Panc1 (cell line): ENCODE measurements at places on chromosomes 7 and 10. TPM values are rescaled to one million over a fixed set of nuclear protein-coding genes. Genes with fewer than 3 reads are reported as not detected.

CPSF4 gene
- total RNA-seq, result 57.0 TPM

CHST15 gene
- total RNA-seq, result 33.2 TPM

AS3MT gene
- total RNA-seq, result 4.0 TPM

NAPEPLD gene
- total RNA-seq, result 19.2 TPM

CYP3A4 gene
- total RNA-seq, result 0.15 TPM

DNA sequence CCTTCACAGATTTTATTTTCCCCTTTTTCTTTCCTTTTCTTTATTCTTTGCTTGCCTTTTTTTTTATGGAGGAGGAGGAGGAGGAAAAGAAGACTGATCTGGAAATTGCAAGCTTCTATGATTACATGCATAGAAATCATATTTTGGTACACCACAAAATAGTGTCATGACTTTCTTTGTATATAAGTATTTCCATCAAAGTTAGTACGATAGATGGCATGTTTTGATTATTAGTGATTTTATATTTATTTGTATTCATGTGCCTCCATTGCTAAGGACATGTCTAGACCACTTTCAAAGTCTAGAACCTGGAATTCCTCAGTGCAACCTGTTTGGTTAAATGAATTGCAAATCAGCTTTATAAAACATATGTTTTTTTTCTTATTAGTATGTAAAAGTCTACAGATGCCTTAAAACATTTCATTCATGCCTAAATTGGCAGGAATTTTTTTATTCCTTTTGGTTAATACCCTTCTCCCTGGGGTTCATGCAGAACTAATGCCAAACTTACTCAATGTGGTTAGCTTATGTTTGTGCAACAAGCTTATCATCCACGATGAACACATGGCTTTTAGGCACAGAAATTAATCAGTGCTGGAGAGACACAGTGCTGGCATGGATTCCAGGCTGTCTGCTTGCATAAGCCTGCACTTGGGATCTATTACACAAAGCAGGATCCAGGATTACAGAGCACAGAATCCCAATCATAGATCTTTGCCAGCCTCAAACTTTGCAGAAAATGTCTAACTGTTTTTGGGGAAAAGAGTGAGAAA, 213.1 kb downstream of the CHRM2 start:
- no peak for DNase-seq

DNA sequence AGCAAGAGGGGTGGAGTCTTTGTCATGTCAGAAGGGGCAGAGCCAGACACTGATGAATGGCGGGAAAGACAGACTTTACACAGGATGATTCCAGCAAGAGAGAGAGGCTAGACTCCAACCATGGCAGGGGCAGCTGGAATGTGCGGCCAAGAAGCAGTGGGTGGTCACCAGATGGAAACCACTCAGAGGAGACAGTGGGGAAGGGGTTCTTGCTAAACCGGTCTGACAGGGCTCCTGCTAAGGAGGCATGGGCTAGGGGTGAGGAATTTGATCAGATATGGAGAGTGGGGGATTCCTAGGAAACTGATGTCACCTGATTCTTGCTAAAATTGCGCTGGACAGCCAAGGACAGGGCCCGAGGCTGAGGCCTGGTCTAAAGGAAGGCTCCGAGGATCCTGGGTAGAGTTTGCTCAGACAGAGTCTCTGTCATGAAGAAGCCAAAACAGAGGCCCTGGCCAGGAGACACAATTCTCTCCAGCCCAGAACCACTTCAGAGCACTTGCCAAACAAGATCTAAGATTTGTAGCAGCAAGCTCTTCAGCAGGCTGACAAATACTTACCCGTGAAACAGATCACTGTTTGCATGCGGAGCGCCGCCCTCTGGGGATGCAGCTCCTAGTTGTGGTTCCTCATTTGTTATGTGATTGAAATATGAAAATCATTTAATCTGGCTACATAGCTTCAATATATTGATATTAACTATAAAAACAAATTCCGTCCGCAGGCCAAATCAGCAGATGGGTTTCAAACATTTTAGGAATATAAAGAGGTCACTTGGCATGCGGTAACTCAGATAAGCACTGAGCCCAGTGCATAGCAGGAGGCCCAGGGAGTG, 377.0 kb downstream of the TCERG1L start:
- DNase-seq, result no peak

DNA sequence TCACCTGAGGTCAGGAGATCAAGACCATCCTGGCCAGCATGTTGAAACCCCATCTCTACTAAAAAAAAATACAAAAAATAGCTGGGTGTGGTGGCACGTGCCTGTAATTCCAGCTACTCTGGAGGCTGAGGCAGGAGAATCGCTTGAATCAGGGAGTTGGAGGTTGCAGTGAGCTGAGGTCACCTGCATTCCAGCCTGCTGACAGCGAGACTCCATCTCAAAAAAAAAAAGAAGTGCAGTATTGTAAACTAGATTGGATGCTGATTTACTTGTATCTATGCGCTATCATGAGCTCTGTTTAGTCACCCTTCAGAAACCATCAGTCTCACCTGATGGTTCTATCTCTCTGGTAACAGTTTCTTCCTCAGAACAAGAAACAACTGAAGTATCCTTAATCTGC, 13.8 kb downstream of the ZSCAN21 start:
- no peak for DNase-seq

- no peak for DNase-seq
These were observed 290.3 kb downstream of the GATA3 start for GRCh38 chr10:8344756-8345155.

- DNase-seq, result no peak
These were observed 176.2 kb downstream of the PTEN start for GRCh38 chr10:88039496-88040200.

DNA sequence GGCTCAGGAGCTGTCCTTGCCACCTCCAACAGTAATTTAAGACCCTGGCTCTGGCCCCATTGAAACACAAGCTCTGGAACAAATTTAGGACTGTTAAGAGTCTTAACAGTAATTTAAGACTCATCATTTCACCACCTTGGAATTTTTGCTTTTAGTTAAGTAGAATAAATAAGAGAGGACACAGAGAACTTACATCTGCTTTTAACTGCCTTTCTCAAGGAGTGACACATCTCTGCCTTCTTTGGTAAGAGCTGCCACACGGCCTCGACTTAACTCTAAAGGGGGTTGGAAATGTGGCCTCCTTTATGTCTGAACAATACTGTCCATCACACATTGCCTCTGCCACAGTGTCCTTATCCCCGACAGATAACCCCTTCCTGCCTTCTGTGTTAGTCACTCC, 77.9 kb downstream of the HERPUD2 start:
- no peak for DNase-seq

DNA sequence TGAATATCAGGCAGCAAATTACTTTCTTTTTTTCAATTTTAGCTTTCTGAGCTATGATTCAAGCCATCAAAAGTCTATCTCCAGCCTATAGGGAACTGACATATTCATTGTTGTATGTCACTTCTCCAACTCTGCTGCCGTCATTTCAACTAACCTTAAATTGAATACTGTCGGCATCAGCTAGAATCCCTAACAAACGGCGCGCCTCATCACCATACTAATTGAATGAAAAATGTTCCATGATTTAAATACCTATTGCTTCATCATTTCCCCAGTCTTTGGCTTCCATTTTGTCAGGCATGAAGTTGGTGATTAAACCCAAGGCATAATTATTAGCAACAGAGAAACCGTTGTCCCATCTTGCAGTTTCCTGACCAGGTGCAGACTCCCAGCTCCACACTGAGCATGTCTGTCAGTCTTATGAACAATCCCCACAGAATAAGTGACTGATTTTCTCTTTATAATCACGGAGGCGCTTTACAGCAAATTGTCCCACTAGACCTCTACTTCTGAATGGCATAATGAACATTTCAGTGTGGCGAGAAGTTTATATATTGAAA, 83.5 kb upstream of the NPY start:
- DNase-seq, result no peak

DNA sequence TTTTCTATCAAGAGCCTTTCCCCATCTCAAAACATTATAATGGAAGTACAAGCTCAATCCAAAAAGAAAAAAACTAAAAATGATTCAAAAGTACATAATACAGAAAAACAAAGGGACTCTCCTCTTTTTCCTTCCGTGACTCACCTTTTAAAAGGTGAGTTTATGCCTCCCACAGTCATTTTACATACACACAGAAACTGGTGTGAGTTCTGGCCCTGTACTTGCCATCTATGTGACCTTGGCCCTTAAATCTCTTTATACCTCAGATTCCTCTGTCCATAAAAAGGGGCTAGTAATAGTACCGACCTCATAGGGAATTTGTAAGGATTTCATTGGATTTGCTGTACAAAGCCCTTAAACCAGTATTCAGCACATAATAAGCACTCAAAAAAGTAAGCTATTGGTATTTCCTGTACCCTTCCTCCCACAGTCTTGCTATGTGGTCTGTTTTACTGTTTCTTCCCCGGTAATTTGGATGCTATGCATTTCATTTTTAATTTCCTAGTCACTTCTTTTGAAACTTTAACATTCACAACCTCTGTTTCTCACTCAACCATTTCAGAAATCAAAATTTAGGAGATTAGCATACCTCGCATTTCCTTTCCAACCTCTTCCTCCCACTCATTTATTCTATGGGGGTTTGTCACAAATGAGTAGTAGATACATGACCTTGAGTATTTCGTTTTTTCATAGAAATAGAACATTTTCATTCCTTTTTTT, 39.0 kb downstream of the STK17A start:
- DNase-seq, result no peak

- no peak for DNase-seq
These were observed 28.6 kb upstream of the TMEM178B start for GRCh38 chr7:141045126-141045841.

- DNase-seq, result no peak
These were observed 5.6 kb upstream of the DLG5 start for GRCh38 chr10:77932016-77932715.

- no peak for DNase-seq
These were observed 7.8 kb upstream of the ZYX start for GRCh38 chr7:143373255-143373794.

DNA sequence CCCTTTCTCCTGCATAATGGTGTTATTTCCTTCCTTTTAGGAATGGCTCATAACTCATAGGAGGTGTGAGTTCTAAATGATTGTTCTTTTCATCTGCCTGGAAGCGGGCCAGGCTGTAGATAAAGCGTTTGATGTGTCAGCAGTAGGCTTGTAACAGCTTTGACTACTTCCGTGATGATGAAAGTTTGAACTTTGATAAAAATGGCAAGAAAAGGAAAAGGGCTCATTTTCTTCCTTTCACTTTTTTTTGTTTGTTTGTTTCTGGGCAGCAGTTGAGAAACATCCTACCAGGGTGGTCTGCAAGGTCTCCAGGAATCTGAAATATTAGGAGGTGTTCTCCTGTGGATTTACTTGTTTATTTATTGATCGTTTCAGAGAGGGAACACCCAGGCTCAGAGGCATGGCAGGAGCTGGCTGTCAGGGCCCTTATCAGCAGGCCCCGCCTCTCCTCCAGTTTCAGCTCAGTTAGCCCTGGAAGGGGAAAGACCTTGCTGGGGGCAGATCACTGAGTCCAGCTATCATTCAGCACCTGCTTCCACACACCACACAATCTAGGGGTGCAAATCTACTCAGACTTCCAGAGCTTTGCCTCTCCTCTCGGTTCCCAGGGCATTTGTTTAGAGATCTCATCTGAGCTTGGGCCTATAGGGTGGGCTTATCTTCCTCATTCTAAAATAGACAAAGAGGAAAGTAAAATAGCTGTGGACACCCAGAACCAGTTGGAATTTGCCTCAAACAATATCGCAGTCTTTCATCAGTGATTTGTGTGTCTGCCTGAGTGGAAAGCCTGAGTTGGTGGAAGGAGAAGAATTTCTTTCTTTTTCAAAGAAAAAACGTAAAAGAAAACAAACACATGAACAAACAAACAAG, 130.9 kb downstream of the BMPER start:
- no peak for DNase-seq

DNA sequence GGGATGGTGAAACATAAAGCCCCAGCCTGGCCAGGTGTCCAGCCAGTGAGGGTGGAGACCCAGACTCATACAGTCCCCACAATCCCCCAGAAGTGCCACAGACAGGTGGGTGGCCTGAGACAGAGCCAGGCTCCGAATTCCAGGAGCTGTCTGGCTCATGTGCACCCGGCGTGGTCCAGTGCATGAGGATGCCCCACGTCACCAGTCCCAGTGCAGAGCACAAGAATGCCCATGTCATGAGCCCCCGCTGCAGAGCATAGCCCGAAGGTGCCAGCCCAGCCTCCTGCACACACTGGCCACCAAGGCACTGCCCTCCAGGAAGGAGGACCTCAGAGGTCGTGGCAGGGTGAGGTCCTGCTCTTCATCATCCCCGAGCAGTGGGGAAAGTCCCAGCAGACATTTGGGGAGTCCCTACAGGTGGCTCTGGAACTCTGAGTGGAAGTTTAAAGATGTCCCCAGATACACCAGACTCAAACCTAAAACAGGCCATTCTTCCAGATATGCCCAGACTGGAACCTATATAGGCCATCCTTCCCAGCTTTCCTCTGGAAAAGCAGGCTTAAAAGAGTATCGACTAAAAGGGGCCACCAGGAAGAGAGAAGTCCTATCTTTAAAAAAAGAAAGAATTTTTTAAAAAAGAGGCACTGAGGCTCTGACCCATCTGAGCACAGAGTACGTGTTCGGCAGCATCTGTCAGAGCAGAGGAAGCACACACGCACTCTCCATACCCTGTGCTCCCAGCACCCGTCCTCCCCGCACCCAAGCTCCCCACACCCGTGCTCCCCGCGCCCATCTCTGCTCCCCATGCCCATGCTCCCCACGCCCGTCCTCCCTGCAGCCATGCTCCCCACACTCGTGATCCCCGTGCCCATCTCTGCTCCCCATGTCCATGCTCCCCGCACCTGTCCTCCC, 11.5 kb downstream of the DIP2C start:
- DNase-seq, result no peak

- DNase-seq, result no peak
These were observed 53.8 kb downstream of the PANK1 start for GRCh38 chr10:89591111-89591795.

DNA sequence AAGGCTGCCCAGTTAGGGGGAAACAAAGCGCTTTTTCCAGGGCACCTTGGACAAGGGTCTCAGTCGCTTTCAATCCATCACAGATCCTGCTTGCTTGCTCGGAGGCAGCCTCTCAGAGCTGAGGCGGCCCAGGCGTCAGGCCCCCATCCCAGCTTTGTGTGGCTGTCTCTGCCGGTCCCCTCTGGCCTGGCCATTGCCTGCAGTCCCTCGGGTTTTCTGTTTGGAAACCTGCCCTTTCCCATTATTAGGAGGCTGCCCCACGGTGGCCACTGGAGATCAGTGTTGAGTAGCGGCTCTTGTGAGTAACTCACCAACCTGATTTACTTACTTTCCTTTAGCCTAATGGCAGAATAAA, 216.1 kb downstream of the GLRX3 start:
- DNase-seq, result no peak

DNA sequence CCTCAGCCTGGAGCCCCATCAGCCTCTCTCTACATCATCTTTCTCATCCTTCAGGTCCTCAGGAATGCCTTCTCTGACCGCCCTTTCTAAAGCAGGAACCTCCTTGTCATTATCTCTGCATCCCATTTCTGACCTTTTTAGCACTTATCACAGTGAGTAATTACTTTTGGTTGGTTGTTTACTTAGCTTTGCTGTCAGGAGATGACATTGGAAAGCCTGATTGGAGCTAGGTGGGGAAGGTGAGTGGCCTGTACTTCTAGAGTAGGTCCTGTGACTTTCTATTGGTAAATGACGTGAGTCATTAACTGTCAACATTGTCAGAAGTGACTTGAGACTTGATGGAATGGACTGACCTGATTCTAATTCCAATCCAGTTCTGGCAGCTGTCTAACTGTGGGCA, 9.3 kb upstream of the SLC25A13 start:
- peak; percentile 38 for DNase-seq
